ENCODE measurements at places on chromosomes 7 and 10. TPM values are rescaled to one million over a fixed set of nuclear protein-coding genes. Genes with fewer than 3 reads are reported as not detected.

Gene PRSS1
- not detected for total RNA-seq

Gene PDE6C
- total RNA-seq: not detected

Gene DDC
- not detected for total RNA-seq

GRCh38 chr7:33043501-33044400 lies 18.8 kb downstream of the NT5C3A start:
- no peak for ATAC-seq

- no peak for ATAC-seq
These were observed 13.2 kb downstream of the TACR2 start for GRCh38 chr10:69403519-69403918.

GRCh38 chr7:96927131-96927530 lies 78.2 kb upstream of the DLX6 start:
- no peak for ATAC-seq

DNA sequence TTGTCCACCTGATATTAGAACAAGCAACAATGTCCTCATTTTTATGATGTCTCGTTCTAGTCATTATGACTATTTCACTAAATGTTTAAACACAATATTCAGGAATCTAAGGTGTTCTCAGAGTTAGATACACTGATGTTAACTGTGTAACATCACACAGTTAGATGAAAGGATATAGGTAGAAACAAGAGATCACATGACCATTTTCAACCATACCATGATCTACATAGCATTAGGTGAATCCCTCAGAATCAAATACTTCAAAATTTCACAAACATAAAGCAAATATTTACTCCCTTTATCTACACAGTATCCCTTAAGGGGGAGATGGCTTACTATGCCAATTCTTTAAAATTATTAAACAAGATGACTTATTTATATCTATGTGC lies 90.3 kb downstream of the ANK3 start:
- no peak for ATAC-seq

- ATAC-seq: peak; percentile 28
These were observed 25.3 kb upstream of the MTPAP start for GRCh38 chr10:30374353-30374752.

- ATAC-seq: no peak
These were observed 51.4 kb downstream of the ADARB2 start for GRCh38 chr10:1685699-1686490.

DNA sequence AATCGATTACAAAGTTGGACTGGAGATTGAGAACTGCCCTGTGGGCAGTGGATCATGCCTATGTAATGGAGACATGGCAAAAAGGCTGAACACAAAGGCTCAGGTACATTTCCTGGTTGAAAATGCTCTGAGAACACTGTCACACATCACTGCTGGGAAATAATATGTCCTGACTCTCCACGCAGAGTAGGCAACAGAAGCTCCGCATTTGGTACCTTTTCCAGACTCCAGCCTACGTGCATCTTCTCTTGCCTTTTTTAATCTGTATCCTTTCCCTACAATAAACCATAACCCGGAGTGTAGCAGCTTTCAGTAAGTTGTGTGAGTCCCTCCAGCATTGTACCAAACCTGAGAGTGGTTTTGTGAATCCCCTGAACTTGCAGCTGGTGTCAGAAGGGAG lies 134.7 kb downstream of the SORBS1 start:
- ATAC-seq: no peak

DNA sequence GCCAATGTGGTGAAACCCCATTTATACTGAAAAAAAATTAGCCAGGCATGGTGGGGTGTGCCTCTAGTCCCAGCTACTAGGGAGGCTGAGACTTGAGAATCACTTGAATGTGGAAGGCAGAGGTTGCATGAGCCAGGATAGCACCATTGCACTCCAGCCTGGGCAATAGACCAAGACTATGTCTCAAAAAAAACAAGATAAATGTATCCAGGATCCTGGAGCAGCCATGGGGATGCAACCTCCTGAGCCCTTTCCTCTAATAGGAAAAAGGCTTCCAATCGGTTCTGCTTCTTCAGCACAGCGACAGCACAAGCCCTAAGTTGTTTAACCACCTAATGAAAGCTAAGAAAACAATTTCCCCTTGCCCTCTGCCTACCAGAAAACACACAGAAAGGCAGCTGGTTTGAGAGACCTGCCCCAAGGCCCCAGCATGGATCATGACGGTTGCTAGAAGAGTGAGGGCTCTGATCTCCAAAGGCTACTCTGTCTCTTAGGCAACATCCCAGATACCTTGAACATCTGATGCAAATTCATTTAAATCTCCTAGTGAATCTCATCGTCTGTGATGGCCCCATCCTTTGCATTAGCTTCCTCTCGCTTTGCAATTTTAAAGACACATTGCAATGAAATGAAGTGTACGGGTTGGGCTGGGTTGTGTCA lies 220.8 kb downstream of the ARHGAP21 start:
- ATAC-seq: no peak

GRCh38 chr10:119754085-119754484 lies 28.2 kb downstream of the INPP5F start:
- no peak for ATAC-seq

- ATAC-seq: no peak
These were observed 19.0 kb upstream of the SLC26A4 start for GRCh38 chr7:107641676-107642075.

- ATAC-seq: peak; percentile 88
These were observed 14.2 kb downstream of the MTURN start for GRCh38 chr7:30148951-30149459.

DNA sequence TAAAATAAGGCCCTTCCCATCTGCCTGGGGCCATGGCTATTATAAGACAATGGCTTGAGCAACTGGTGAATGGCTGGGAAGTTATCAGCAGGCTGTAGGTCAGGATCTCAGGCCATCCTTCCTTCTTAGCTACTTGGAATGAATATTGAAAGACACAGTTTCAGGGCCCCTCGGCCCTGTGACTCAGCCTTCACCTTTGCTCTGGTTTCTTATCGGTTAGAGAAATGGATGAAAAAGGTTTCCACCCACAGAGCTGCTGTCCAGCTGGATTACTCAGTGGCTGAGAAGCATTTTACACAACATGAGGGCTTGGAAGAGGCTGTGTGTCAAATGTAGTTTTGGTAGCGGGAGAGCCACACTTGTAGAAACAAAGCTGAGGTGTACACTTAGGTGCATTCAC lies 9.4 kb downstream of the ACSL5 start:
- ATAC-seq: no peak

Measured in esophagus mucosa (tissue), 1 donor.